ENCODE measurements at places on chromosomes 13 and 19. TPM values are rescaled to one million over a fixed set of nuclear protein-coding genes. Genes with fewer than 3 reads are reported as not detected.
A peak's percentile ranks its signal among the peaks of the same experiment; 100 is the strongest.

- H3K4me3 ChIP-seq: no peak overlapping the region
- no peaks in the 10 kb centered on the region for H3K27me3 ChIP-seq
- peaks cover 15% of the 10 kb centered on the region for H3K4me1 ChIP-seq
- DNase-seq: no peak
- H3K27ac ChIP-seq: peak overlapping the region; percentile 59
- H3K36me3 ChIP-seq: peaks cover 6% of the 10 kb centered on the region
Measured at GRCh38 chr19:5586300-5587070, 18.7 kb upstream of the TINCR start.

The ZNF793 gene
- 2.3 TPM for polyA plus RNA-seq

GRCh38 chr19:19460761-19461265, 54.5 kb downstream of the TSSK6 start:
- H3K27me3 ChIP-seq: no peaks in the 10 kb centered on the region
- H3K4me1 ChIP-seq: peaks cover 100% of the 10 kb centered on the region
- peak overlapping the region; percentile 21 for H3K4me3 ChIP-seq
- H3K36me3 ChIP-seq: no peaks in the 10 kb centered on the region

GRCh38 chr19:4519172-4519496, 848 bp upstream of the PLIN4 start:
- no peak for DNase-seq
- H3K27me3 ChIP-seq: no peaks in the 10 kb centered on the region
- no peak overlapping the region for H3K27ac ChIP-seq
- no peaks in the 10 kb centered on the region for H3K4me1 ChIP-seq
- H3K4me3 ChIP-seq: no peak overlapping the region

GRCh38 chr13:99655351-99656091, 154.2 kb downstream of the TM9SF2 start:
- H3K36me3 ChIP-seq: no peaks in the 10 kb centered on the region
- H3K27me3 ChIP-seq: peaks cover 7% of the 10 kb centered on the region
- DNase-seq: no peak
- peaks cover 27% of the 10 kb centered on the region for H3K4me1 ChIP-seq
- H3K27ac ChIP-seq: no peak overlapping the region

GRCh38 chr13:42324704-42325103, 52.8 kb downstream of the AKAP11 start:
- no peak for DNase-seq
- H3K4me1 ChIP-seq: no peaks in the 10 kb centered on the region
- H3K4me3 ChIP-seq: no peak overlapping the region
- peaks cover 7% of the 10 kb centered on the region for H3K36me3 ChIP-seq
- H3K27me3 ChIP-seq: no peaks in the 10 kb centered on the region
- H3K27ac ChIP-seq: no peak overlapping the region

DNA sequence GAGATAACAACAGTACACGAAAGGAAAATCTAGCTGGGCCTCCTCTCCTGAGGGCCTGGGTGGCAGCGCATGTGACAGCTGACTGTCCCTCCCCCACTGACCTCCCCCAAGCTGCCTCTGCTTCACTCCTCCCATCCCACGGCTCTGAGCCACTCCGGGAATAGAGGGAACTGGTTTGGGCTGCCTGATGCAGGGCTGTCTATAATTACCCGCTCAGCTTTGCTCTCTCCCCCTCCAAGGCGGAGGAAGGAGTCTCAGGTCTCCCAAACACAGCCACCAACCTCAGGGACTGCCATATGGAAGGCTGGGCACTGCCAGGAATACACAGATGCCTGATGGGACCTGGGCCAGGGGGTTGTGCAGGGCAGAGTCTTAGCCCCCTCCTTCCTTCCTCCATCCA, 7.9 kb downstream of the NAPA start:
- no peak overlapping the region for H3K4me3 ChIP-seq
- DNase-seq: no peak
- peak overlapping the region; percentile 10 for H3K27ac ChIP-seq
- peaks cover 22% of the 10 kb centered on the region for H3K36me3 ChIP-seq
- H3K27me3 ChIP-seq: no peaks in the 10 kb centered on the region

DNA sequence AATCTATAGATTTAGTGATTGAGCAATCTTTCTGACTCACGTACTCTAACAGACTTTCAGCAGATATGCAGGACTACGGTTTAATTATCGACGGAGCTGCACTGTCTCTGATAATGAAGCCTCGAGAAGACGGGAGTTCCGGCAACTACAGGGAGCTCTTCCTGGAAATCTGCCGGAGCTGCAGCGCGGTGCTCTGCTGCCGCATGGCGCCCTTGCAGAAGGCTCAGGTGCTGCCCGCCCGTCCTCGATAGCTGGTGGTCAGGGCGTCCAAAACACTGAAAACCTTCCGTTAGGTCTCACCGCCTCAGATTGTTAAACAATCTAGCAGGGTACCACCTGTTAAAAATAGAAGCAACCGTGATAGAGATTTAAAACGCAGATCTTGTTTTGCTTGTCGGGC, 113.2 kb upstream of the MCF2L start:
- DNase-seq: peak; percentile 20
- H3K4me1 ChIP-seq: no peaks in the 10 kb centered on the region
- H3K27me3 ChIP-seq: no peaks in the 10 kb centered on the region
- no peak overlapping the region for H3K27ac ChIP-seq

The SMAD9 gene
- polyA plus RNA-seq: 1.1 TPM

- H3K27me3 ChIP-seq: peaks cover 41% of the 10 kb centered on the region
- peaks cover 34% of the 10 kb centered on the region for H3K4me1 ChIP-seq
- DNase-seq: no peak
- peak overlapping the region; percentile 70 for H3K27ac ChIP-seq
- peak overlapping the region; percentile 29 for H3K4me3 ChIP-seq
- H3K36me3 ChIP-seq: peaks cover 34% of the 10 kb centered on the region
Measured at GRCh38 chr19:49690079-49690655, 749 bp upstream of the CPT1C start.

DNA sequence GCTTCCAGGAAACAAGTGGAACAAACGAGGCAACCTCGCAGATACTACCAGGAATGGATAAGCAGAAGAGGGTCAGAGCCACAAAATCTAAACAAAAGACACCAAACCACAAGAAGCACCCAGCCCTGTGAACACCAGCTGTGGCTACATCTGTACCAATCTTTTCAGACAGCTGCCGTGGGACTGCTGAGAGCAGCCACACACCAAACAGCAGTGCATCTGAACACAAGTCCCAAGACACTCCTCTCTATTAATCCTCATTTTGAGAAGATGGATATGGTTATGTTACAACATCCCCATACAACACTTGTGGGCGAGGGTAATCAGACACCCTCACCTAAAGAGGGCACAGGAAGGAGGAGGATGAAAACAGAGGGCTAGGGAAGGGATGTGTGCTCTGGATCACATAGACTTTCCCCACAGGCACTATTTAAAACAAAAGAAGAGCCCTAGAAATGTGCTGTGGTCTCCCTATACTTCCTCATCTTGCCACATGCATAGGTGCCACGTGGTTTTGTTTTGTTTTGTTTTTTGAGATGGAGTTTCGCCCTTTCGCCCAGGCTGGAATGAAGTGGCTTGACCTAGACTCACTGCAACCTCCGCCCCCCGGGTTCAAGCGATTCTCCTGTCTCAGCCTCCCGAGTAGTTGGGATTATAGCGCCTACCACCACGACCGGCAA, 41.6 kb upstream of the ZNF14 start:
- peaks cover 22% of the 10 kb centered on the region for H3K4me1 ChIP-seq
- H3K27me3 ChIP-seq: no peaks in the 10 kb centered on the region
- no peak overlapping the region for H3K27ac ChIP-seq
- no peak for DNase-seq

- no peaks in the 10 kb centered on the region for H3K4me1 ChIP-seq
- no peaks in the 10 kb centered on the region for H3K36me3 ChIP-seq
- no peak overlapping the region for H3K27ac ChIP-seq
- no peak overlapping the region for H3K4me3 ChIP-seq
Measured at GRCh38 chr13:87331178-87331577, 340.0 kb upstream of the SLITRK5 start.

The PCSK4 gene
- 2.4 TPM for polyA plus RNA-seq

- H3K27ac ChIP-seq: no peak overlapping the region
- no peak overlapping the region for H3K4me3 ChIP-seq
- no peaks in the 10 kb centered on the region for H3K4me1 ChIP-seq
- H3K27me3 ChIP-seq: no peaks in the 10 kb centered on the region
- no peaks in the 10 kb centered on the region for H3K36me3 ChIP-seq
- DNase-seq: no peak
Measured at GRCh38 chr19:44313231-44313630, 8.4 kb upstream of the ZNF235 start.

DNA sequence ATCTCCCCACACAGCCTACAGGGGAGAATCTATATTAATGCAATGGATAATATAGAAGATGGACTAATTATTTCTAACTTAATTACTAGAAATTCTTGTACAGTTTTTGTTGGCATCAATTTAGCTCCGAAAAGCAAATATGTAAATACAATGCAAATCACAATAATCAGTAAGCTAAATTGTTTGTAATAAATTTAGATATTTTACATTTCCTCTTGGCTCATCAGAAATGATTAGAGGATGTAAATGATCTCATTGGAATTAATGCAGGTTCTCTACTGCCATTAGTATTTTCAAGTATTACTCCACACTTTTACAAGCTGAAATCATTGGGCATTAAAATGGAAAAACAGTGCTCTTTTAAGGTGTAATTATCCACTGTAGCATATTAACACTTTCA, 741.8 kb upstream of the MIR17HG start:
- no peak overlapping the region for H3K4me3 ChIP-seq
- no peaks in the 10 kb centered on the region for H3K27me3 ChIP-seq
- no peaks in the 10 kb centered on the region for H3K36me3 ChIP-seq
